A549 (cell line): ENCODE measurements at places on chromosomes 1 and 21.
A peak's percentile ranks its signal among the peaks of the same experiment; 100 is the strongest.

DNA sequence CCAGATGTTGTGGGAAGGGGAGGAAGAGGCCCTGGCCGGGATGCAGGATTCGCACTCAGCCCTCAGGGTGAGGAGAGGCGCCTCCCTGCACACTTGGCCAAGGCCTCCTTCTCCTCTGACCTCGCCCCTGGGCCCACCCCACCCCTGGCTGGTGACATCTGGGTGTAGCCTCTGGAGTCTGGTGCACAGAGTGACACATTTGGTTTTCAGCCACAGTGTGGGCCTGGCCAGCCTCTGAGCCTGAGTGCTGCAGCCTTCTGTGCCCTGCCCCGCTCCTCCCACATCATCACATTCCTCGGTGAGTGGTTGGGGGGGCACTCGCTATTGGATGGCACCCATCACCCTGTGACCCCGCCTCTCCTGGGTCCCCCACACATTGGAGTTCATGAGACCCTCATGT is 45.8 kb downstream of the PRDM16 start:
- DNase-seq: no peak

DNA sequence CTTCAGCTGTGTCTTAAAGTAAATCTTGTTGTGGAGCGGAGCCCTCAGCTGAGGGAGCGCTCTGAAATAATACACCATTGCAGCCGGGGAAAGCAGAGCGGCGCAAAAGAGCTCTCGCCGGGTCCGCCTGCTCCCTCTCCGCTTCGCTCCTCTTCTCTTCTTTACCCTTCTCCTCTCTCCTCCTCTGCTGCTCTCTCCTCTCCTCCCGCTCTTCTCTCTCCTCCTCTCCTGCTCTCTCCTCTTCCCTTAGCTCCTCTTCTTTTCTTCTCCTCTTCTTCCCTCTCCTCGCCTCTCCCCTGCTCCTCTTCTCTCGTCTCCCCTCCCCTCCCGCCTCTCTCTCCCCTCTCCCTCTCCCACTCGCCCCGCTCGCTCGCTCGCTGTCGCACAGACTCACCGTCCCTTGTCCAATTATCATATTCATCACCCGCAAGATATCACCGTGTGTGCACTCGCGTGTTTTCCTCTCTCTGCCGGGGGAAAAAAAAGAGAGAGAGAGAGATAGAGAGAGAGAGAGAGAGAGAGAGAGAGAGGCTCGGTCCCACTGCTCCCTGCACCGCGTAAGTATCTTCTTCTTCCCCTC is at the start of gene PROX1:
Gene PROX1, plus strand, starts transcription at position 47 of the 580 bp plus-strand sequence. CDS start 8,563 bp downstream, outside the sequence.
- DNase-seq: peak; percentile 31

- DNase-seq: no peak
These were observed 21.5 kb upstream of the TTC39A start for GRCh38 chr1:51351907-51352306.

- peak; percentile 45 for DNase-seq
These were observed 49.4 kb downstream of the TENT5C start for GRCh38 chr1:117655220-117655577.

GRCh38 chr1:54215523-54215922 is 15.6 kb downstream of the MRPL37 start:
- no peak for DNase-seq

GRCh38 chr21:42439284-42440186 is 35.8 kb downstream of the UBASH3A start:
- no peak for DNase-seq

DNA sequence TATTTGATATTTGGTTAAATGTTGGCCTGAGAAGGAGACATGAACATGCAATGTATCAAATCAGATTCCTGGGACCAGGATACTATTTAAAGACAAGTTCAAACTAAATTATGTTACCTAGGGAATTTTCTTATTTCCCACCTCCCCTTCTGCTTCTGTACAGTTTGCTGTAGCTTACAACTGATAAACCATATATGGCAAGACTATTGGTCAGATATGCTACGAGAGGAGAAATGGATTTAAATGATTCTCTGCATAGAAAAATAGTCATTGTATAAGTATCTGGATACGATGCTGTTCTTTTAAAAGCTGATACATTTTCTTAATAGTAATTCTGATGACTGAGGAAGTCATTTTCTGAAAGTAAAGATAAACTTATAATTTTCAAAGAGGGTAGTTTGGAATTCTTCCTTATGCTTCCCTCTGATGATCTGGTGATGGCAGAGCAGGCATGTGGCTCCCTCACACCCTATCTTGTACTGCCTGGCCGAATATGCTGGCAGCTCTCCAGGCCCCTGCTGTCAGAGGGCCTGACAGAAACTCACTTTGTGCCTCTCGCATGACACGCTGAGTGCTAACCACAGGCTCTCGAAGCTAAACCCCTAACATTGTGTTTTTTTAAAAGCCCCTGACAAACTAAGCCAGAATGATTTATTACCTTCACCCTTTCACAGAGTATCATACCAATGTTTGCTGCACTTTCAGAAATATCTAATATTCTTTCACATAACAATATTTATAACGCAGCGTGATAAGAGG is 19.4 kb downstream of the RRP15 start:
- DNase-seq: no peak

DNA sequence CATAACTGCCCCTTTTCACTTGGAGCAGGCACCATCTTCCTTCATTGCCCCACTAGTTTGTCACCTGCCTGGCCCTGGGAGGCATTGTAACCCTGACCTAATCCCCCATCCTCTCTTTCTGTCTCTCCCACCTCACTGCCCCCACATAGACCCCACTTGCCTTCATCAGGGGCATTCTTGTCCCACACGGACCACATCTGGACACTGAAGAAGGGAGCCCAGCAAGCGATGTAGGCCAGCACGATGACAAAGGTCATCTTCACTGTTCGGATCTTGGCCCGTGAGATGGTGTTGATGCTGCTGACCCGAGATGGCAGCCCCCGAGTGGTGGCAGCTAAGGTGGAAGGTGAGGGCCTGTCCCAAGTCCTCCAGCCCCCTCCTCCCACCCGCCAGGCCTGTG is 1.4 kb downstream of the AVPR1B start:
- DNase-seq: no peak

GRCh38 chr1:41473738-41474362 is 10.6 kb downstream of the EDN2 start:
- no peak for DNase-seq

GRCh38 chr1:208437401-208437800 is 193.2 kb upstream of the PLXNA2 start:
- DNase-seq: no peak

DNA sequence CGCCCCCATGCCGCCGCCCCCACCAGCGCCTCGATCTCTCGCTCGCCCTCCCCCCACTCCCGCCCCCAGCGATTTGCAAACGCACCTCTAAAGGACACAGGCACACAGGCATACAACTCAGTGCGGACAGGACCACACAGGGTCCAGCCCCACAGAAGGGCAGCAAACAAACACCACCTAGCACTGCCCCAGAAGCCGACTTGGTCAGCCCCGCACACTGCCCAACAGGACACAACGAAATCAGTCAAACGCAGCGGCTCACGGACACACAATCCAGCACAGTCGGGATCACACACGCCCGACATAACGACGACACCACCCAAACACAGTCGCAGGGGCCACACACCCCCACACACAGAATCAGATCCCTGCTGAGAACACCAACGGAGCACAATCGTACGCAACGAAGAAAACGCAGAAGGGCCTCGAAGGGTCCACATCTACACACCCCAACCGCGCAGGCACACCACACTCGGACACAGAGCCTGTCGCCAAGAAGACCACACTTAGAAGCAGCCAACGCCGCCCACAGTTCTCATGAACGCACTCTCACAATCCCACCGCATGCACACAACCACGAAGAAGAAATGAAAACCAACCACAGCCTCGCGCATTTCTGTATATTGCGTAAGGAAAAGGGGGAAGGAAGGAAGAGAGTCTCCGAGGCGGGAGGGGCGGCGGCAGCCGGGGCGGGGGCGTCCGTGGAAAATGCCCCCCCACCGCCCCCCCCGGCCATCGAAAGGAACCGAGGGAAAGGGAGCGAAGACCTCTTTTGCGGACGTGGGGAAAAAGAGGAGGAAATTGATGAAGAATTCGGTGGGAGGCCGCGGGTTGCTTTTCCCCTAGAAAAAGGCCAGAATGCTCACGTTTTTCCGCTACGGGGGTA is 481 bp downstream of the TAL1 start:
- DNase-seq: no peak

- DNase-seq: no peak
These were observed 6.3 kb downstream of the MCL1 start for GRCh38 chr1:150572918-150573647.

- DNase-seq: no peak
These were observed 19.3 kb upstream of the RCC2 start for GRCh38 chr1:17458794-17459193.

- peak; percentile 59 for DNase-seq
These were observed 10.6 kb upstream of the PARS2 start for GRCh38 chr1:54774820-54775498.

- no peak for DNase-seq
These were observed 159.3 kb downstream of the TSEN15 start for GRCh38 chr1:184210862-184211261.

DNA sequence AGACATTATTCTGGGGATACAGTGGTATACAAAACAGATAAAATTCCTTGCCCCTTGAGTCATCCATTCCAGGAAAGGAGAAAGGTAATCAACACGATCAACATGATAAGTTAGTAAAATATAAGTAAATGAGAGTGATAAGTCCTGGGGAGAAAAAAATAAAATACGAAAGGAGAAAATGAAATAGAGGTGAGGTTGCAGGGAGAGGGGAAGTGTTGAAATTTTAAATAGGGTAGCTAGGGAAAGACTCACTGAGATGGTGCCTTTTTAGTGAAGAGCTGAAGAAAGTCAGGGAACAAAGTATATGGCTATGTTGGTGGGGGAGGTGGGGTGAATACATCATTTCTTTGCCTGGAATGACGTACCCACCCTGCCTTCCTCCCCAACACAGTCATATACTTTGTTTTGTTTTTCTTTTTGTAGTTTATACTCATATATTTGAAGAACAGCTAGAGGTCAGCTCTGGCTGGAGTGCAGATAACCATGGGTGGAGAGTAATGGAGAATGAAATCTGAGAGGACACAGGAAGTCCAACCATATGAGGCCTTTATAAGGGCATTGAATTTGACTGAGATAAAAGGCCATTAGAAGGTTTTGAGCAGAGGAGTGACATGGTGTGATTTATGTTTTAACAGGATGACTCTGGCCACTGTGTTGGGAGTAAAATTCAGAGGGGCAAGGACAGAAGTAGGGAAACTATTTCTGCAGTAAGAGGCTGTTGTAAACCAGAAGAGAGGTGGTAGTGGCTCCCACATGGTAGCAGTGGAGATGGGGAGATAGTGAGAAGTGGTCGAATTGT is 54.8 kb downstream of the OSBPL9 start:
- peak; percentile 33 for DNase-seq

DNA sequence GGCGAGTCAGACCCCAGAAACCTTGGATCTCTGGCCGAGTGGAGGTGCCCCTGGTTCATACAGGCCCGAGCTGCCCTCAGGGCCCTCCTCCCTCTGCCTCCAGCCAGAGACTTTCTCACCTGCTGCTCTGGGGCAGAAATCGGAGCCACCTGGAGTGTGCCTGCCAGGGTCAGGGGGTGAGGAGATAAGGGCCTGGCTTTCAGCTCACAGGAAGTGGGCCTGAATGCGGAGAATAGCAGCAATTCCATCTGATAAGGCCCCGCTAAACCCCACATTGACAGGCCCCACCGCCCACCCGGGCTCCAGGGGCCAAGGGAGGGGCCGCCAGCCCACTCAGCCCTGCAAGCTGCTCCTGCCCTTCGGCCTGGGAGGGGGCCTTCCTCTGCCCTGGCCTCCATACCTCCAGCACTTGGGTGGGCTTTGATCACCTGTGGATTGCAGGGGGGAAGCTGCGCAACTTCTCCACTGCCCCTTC is 123.7 kb upstream of the ARHGEF16 start:
- DNase-seq: no peak

DNA sequence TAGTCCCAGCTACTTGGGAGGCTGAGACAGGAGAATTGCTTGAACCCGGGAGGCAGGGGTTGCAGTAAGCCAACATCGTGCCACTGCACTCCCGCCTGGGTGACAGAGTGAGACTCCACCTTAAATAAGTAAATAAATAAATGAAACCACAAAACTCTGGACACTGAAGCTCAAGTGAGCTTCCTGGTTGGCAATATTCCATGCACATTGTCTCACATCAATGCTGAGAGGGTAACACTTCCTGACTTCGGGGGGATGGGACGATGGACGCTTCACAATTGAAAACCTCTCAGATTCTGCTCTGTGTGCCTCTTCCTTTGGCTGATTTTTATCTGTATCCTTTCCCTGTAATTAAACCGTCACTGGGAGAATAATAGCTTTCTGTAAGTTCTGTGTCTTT is 70.0 kb upstream of the ZNF644 start:
- DNase-seq: no peak

GRCh38 chr1:158285756-158286241 is 3.9 kb upstream of the CD1C start:
- DNase-seq: no peak

DNA sequence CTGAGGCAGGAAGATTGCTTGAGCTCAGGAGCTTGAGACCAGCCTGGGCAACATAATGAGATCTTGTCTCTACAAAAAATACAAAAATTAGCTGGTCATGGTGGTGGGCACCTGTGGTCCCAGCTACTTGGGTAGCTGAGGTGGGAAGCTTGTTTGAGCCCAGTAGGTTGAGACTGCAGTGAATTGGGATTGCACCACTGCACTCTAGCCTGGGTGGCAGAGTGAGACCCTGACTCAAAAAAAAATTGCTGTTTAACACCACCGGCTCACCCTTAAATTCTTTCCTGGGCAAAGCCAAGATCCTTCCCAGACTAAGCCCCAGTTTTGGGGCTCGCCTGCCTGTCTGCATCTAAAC is 6.6 kb upstream of the NSUN4 start:
- no peak for DNase-seq

DNA sequence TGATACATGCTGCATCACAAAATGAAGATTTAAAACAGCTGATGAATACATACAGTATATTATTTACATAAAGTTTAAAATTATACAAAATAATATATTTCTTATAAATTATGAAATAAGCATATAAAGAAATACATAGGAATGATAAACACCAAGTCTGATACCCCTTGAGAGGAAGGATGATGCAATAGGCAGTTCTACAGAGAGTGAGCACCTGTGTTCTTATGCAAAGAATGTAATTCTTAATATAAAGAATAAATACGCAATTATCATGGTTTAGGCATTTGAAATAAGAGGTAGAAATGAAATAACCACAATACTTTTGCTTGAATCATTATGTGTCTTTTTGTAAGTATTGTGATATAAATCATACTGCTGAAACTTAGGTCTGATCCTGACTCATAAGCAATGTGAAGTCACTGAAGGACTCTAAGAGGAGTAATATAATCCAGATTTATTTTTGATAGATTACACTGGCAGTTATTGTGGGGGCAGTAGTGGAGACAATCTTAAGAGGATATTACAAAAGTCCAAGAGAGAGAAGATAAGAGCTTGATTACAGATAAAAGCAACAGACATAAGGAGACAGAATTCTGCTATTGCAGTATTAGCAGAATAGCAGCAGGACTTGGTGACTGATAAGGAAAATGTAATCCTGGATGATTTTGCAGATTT is 39.0 kb downstream of the TTLL7 start:
- DNase-seq: no peak
